Pulmonary artery endothelial cell (primary cell): ENCODE measurements at places on chromosomes 12 and 14. TPM values are rescaled to one million over a fixed set of nuclear protein-coding genes. Genes with fewer than 3 reads are reported as not detected.

- DNase-seq = no peak
These were observed 44.5 kb upstream of the P2RX7 start for GRCh38 chr12:121088195-121088585.

GRCh38 chr12:47946413-47947323 is 16.7 kb upstream of the TMEM106C start:
- no peak for DNase-seq

- DNase-seq = no peak
These were observed 40.1 kb upstream of the CISTR start for GRCh38 chr12:53791735-53792326.

DNA sequence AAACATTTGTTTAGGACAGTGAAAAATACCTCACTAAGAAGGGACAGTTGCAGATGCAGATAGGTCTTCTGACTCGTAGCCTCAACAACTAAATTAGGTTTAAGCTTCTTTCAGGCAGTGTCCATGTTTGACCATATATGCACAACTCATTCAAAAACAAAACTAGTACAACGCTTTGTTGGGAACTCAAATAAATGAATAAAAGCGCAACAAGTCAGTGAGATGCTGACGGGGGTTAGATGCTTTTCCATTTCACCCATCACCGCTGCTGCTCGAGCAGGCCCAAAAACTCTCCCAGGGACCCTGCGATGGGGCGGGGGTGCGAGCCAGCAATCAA is 633 bp downstream of the RPAP3 start:
- no peak for DNase-seq

GRCh38 chr14:57660208-57660607 is 166.6 kb upstream of the CCDC198 start:
- no peak for DNase-seq

DNA sequence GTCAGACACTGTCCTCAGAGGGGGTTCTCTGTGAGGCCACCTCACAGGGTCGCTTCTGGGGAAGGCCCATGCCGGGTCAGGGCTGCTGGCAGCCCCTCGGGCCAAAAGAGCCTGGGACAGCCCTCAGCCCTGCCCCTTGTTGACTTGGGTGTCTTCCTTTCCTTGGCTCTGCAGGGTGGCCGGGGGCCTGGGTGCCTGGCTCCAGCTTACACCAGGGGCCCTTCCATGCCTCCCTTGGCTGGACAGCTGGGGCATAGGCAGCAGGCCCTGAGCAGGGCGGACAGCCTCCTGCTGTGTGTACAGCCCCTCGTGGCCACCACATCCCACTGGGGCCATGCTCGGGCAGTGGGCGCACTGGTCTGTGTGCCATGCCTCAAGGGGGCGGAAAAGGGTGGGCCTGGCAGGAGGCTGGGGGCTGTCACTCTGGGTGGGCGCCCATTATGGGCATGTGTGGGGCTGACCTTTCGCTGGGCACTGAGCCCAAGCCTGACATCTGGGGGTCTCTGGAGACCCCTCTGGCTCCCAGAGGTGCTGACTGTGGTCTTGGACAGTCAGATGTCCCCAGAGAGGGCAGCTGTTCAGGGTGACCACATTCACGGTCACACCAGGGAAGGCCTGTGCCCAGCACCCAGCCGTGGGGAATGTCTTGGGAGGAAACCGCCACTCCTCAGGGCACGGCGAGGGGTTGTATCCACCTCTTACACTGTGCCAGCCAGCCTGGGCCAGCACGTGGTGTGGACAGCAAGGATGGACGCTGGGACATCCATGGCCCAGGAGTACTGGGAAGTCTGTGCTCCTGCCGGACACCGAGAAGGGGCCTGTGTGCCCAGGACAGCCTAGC is 313.3 kb downstream of the TMEM121 start:
- no peak for DNase-seq

DNA sequence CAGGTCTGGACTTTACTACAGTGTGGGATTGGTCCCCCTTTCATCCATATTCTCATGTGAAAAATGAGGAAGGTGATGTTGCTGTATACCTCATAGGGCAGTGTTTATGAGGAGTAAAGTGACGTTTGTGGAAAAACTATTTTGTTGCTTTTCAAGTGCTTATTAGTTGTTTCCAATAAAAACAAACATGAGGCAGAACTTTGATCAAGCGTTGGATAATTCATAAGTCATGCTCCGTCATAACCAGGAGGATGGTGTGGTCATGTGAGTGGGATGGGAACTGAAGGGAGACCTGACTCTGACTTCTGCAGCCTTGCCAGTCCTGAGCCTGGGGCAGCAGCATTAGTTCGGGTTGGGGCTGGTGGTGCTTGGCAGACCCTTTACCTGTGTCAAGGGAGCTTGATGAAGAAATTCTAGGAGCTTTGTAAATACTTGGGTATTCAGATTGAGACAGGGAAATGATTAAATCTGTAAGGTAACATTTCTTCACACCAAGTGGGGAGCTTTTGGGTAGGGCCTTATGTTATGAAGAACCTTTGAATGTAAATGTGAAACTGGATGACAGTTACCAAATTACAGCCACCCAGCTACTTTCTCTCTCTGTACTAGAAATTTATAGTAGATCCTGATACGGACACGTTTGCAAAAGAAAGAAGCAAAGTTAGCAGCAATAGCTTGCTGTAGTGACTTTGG is 462.4 kb upstream of the RGS6 start:
- DNase-seq = no peak

GRCh38 chr14:59103396-59103795 is 85.1 kb upstream of the DAAM1 start:
- DNase-seq = no peak

- no peak for DNase-seq
These were observed 37.7 kb upstream of the MANSC4 start for GRCh38 chr12:27817766-27818165.

- no peak for DNase-seq
These were observed 2.4 kb upstream of the KRT83 start for GRCh38 chr12:52323416-52324152.

DNA sequence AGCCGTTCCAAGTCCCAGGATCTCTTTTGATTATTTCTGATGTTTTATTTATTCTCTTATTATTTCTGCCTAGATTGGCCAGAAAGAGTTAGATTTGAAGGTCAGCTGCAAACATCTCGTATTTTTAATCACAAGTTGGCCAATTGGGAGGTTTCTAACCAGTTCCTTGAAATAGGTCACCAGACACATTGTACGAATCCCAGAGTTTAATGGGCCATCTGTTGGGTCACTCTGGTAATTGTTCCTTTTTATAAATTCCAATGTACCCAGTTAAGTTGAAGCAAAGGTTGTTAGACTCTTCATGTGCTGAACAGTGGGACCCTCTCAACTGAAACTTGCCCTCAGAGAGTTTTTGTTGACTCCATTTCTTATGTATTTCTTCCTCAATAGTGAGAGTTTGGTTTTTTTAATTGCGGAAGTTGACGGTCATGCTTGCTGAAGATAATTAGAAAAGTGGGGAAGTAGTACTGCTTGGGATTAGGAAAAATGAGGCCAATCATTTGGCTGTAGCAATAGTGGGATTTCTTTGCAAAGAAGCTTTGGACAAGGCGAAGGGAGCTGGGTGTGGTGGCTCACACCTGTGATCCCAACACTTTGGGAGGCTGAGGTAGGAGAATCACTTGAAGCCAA is 382.7 kb upstream of the RGS6 start:
- no peak for DNase-seq

DNA sequence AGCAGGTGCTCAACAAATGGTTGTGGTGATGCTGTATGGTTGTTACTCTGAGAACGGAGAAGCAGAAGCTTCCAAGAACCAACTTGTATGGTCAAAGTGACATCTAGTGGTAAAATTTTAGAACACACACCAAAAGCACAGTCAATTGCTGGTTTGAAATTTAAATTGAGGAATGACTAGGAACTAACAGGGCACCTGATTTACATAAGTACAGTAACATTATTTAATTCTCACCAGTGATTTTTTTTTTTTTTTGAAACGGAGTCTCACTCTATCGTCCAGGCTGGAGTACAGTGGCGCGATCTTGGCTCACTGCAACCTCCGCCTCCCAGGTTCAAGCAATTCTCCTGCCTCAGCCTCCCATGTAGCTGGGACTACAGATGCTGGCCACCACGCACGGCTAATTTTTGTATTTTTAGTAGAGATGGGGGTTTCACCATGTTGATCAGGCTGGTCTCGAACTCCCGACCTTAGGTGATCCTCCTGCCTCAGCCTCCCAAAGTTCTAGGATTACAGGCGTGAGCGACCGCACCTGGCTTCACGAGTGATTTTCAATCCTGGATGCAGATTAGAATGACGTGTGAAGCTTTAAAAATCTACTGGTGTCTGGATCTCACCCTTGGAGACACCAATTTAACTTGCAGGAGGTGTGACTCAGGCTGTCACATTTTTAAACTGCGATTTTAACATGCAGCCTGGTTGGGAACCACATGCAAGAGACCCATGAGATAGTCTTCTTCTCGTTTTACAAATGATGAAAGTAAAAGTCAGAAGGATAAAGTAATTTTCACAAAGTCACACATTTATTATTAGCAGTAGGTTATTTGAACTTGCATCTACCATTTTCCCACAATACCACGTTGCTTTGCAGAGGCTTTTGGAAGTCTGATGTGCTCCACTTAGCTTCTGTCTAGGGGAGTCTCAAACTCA is 14.1 kb upstream of the NUMB start:
- no peak for DNase-seq

GRCh38 chr12:112270673-112271072 is 111.6 kb downstream of the HECTD4 start:
- no peak for DNase-seq

GRCh38 chr12:29282031-29282816 is 98.7 kb downstream of the ERGIC2 start:
- peak; percentile 32 for DNase-seq

GRCh38 chr14:65025818-65026217 is 39.1 kb downstream of the FNTB start:
- DNase-seq = no peak

CREBL2 gene
- total RNA-seq = 31.5 and 40.3 TPM in 2 replicates

LALBA gene
- not detected in 2 replicates for total RNA-seq

KDM2B gene
- total RNA-seq = 27.8 and 30.5 TPM in 2 replicates

RTL1 gene
- total RNA-seq = not detected in 2 replicates

AQP6 gene
- total RNA-seq = 0.04 TPM in 1 of 2 replicates, not detected in the other

ARHGAP9 gene
- under 0.01 TPM in 1 of 2 replicates, not detected in the other for total RNA-seq
